Activated CD4-positive, alpha-beta T cell treated with anti-CD3 and anti-CD28 coated beads, Interleukin-2, Interleukin-4, amounts not matched to agents 100 ng/mL and 50 ng/mL, durations not matched to agents 16 hours and 8 hours (primary cell): ENCODE measurements at places on chromosomes 1 and 21.

- no peak for DNase-seq
Observed at GRCh38 chr1:227038401-227038800, 98.3 kb downstream of the COQ8A start.

DNA sequence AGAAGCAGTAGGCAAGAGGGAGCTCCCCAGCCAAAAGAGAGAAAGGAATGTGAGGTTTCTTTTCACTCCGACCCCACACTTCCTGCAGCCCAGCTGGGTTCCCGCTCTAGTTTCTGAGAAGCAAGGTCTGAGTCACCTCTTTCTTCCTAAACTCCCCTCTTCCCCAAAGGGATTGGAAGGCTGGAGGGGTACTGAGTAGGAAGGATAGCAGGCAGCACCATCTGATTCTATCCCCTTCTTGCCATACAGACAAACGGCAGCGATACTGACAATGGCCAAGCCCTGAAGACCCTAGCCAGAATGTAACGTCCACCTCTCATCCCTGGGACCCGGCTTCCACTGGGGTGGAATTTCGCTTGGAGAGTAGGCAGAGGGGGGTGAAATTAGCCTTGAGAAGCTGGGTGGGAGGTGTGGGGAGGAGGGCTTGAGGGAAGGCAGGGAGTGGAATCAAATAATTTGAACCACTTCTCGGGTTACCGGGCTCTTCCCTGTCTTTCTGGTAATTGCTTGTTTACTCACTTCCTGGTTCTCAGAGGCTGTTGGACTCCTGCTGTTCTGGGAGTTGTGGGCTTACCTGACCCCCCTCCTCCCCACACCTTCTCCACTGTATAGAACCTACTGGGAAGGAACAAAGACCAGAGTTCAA lies 13.2 kb downstream of the IER5 start:
- DNase-seq: no peak

DNA sequence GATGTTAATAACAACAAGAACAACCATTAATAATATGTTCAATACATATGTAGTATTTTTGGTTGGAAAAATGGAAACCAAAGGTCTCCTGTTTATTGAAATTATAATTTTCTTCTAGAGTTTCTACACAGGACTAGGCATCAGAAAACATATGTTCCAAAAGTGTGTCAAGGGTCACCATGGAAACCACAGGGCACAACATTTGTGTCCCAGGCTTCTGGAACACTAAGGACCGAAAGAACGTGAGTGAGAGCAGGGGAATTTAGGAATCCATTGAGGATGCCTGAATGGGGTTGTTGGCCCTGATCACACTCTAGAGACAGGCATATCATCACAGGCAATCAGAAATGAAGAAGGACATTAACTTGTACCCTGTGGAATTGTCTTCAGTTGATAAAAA lies 7.5 kb upstream of the CDC14A start:
- no peak for DNase-seq

DNA sequence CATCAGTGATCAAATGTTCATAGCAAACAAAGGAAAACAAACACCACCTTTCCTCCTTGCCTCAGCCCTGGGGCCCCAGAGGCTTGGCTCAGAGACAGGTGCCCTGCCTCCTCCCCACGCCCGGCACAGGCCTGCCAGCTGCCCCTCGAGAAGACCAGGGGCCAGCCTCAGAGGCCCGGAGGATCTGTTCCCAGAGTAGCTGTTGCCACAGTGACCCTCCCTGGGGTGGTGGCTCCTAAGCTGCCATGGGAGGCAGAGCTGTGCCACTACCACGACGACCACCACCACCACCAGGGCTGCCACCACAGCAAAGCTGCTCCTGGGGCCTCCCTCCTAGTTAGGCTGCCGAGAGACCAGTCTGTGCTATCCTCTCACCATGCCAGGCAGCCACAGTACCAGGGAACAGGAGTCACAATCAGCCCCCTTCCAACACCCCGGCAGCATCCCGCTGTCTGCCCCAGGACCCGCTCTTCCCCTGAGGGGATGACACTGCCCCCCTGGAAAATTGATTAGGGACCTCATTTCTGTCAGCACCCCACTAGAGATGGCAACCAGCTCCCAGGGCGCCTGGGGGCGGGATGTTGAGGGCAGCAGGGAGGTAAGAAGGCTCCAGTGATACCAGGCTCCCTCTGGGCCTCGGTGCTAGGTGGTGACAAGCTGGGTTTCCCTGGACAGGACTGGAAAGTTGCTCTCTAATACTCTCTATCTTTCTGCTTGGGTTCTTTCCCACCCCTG lies 30.5 kb downstream of the KCNC4 start:
- DNase-seq: no peak

DNA sequence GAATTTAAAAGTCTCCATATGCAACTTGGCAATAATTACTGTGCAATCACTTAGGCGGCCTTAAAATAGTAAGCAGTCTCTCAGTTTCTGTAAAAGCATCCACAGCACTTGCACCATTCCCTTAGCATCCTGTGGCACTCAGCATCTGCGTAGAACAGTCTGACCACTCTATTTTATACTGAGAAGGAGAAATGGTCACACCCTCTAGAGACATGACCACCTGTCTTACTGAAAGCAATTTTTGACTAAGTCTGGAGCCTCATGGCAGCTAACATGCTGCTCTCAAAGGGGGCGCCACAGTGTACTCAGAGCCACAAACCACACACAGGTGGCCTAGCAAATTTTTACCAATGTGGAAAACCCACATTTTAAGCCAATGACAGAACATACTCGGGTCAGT lies 62.0 kb downstream of the KCNK1 start:
- no peak for DNase-seq

- DNase-seq: no peak
Observed at GRCh38 chr1:112375701-112376100, 20.3 kb upstream of the CTTNBP2NL start.

GRCh38 chr1:108524676-108525075 lies 35.2 kb upstream of the EEIG2 start:
- no peak for DNase-seq

- DNase-seq: no peak
Observed at GRCh38 chr1:37078866-37079265, 44.6 kb upstream of the GRIK3 start.

GRCh38 chr21:15455819-15456462 lies 273.8 kb upstream of the USP25 start:
- no peak for DNase-seq

DNA sequence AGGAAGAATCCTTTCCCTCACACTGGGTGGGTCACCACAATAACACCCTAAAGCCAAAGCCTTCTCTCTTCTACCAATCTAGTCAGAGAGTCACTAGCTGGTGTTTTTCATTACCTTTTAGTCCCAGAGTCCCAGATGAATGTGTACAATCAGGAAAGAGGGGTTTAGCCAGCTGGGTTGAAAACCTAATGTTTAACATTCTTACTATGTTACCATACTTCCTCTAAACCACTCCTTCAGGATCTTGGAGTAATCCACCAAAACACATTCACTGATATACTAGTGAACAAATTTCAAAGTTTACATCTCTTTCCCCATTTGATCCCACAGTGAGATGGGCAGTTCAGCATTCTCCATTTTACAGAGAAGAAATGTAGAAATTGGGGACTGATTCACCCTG lies 9.7 kb downstream of the LPAR3 start:
- DNase-seq: no peak

- DNase-seq: no peak
Observed at GRCh38 chr1:228339766-228340685, 66.6 kb downstream of the TRIM11 start.

GRCh38 chr1:44151332-44151731 lies 9.9 kb upstream of the KLF18 start:
- DNase-seq: no peak

- no peak for DNase-seq
Observed at GRCh38 chr1:221711063-221711577, 30.8 kb downstream of the DUSP10 start.

- peak; percentile 72 for DNase-seq
Observed at GRCh38 chr1:6245869-6246496, 2.0 kb downstream of the HES3 start.

DNA sequence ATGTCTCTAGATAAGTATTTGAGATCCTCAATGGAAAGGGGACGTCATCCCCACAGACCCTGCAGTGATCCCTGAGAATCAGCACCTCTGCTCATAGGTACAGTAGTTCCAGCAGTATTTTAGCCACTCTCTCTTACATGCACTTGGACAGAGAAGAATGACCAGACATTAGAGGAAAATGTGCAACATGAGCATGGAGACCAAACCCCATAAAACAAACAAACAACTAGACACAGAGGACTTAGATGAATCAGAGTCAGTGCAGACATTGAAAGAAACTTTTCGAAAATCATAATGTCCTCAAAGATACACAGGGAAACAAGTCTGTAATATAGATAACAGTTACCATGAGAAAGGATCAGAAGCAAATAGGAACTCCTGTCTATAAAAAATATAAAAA lies 108.2 kb downstream of the LYPLAL1 start:
- DNase-seq: no peak

DNA sequence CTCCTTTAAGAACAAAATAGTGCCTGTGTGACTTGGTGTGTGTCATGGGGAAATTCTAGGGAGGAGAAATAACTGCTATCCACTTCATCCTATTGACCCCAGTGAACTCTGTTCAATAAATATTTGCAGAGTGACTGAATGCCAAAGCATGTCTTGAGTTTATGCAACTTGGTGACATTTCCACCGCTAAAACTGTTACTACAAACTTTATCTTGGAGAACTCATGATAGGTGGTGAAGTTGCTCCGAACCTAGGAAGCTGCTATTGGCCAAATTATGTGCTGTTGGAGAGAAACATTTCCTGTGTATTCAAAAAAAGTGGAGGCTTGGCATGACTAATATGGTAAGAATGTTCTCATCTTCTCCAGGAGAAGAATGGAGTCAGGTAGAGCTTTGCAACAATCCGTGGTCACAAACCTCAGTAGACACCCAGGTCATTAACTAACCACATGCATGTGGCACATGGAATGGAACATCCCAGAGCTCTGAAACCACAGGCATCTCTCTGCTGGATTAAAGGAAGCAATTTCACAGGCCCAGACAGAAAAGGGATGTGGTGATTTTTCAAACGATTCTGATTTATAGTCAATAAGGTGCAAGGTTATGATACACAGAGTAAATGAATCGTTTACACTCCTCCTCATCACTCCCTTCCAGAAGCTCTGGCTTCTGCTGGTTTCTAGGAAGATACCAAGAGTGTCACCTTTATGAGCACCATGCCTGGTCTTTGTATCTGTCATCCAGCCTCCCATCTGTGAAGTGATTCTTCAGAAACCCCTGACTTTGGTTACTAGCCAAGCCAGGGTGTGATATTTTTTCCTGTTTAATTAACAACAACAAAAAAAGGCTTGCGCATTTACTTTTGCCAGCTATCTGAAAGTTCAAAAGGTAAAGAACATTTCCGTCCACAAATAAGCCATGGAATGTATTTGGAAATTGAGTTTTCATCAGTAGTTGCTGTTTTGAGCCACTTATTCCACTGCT lies 361.1 kb downstream of the TGFB2 start:
- DNase-seq: no peak

- DNase-seq: no peak
Observed at GRCh38 chr1:69858534-69858933, 290.8 kb downstream of the LRRC7 start.

- no peak for DNase-seq
Observed at GRCh38 chr1:21123287-21123948, 53.3 kb downstream of the EIF4G3 start.

DNA sequence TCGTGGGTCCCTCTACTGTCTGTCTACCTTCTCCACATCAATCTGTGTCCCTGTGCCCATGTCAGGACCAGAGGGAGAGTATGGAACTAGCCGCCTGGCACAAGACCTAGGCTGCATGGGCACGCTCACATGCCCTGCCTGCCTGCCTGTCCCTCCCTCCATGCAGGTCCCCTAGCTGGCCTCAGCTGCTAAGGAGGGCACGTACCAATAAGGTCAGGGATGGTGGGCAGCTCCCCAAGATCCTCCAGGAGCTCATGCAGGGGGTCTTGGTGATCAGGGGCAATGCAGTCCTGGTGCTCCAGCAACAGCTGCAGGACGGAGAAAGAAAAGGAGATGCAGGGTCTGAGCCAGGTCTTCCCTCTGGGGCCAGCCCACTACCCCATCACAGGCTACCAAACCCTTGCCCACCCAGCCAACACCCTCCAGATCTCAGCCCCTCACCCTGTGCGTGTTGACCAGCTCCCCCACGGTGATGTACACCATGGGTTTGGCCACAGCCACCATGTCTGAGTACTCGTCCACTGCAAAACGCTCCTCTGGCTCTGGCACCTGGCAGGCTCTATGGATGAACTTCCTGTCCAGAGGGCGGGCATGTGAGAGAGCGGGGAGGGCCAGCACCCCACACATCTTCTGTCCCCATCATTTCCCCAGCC lies 33.1 kb upstream of the MEF2D start:
- DNase-seq: no peak

- DNase-seq: no peak
Observed at GRCh38 chr1:206898089-206898914, 1.1 kb downstream of the IL24 start.

- DNase-seq: no peak
Observed at GRCh38 chr1:48536477-48536876, 64.5 kb upstream of the SPATA6 start.

DNA sequence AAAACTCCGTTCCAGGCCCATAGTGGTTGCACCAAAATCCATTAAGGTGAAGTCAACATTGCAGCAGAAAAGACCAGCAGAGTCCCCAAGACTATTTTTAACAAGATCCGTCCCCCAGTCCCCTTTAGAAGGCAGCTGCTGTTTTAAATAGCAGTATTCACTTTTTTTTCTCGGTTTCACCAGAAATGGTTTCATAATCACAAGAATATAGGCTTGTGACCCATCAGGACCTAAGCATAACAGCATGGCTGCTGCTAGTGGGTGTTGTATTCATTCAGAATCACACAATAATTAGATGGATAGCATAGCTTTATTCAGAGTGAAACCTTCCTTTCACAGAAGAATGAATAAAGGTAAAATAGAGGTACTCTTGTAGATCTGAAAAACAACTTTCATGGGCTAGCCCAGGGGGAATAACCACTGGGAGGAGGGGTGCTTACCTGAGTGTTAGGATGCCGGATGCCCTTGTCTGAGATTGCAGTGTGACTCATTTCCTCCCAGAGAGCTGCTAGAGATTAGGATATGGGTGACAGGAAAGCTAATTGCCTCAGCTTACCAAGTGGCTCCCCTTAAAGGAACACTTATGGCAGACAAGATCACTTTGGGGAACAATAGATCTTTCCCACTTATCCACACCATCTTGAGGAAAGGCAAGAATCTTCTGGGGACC lies 35.0 kb downstream of the ACKR1 start:
- DNase-seq: peak; percentile 7

- DNase-seq: no peak
Observed at GRCh38 chr1:47924270-47925048, 72.7 kb downstream of the TRABD2B start.

- no peak for DNase-seq
Observed at GRCh38 chr21:40652436-40652835, 194.5 kb downstream of the DSCAM start.
